ENCODE measurements at places on chromosomes 7 and 10.
A peak's percentile ranks its signal among the peaks of the same experiment; 100 is the strongest.

- no peak for DNase-seq
These were observed 54.6 kb downstream of the CSGALNACT2 start for GRCh38 chr10:43192884-43193283.

GRCh38 chr7:35571611-35572240 lies 123.2 kb downstream of the HERPUD2 start:
- no peak for DNase-seq

- DNase-seq = peak; percentile 38
These were observed 24.9 kb upstream of the PITRM1 start for GRCh38 chr10:3197348-3198003.

- DNase-seq = no peak
These were observed 234.7 kb downstream of the GFRA1 start for GRCh38 chr10:116038259-116038658.

GRCh38 chr10:119531067-119531466 lies 11.5 kb downstream of the RGS10 start:
- no peak for DNase-seq

DNA sequence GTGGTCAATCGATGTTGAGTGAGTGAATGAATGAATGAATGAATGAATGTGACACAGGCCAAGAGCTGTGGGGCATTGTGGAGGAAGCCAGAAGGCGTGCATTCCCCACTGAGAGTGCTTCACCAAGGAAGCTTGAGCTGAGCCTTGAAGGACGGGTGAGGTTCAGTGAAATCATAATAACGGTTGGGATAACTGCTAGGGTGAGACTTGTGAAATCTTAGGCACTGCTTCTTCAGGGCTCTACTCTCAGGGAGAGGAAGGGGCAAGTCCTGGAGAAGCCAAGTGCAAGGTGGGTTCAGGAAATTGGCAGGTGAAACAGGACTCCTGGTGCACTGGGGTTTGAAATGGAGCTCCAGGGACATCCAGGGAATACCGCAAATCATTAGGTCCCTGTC lies 23.7 kb upstream of the PRKAG2 start:
- no peak for DNase-seq

DNA sequence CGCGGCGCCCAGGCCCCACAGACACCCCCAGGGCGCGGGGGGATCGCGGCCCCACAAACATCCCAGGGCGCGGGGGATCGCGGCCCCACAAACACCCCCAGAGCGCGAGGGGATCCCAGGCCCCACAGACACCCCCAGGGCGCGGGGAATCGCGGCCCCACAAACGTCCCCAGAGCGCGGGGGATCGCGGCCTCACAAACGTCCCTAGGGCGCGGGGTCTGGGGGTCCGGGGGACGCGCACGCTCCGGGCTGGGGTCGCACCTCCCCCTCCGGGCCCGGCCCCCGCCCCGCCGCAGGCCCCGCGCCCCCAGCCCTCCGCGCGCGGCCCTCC lies 382 bp downstream of the DIP2C start:
- DNase-seq = no peak

- no peak for DNase-seq
These were observed 17.9 kb downstream of the DOCK4 start for GRCh38 chr7:112188257-112188656.

- peak; percentile 9 for DNase-seq
These were observed 16.3 kb downstream of the ANKRD22 start for GRCh38 chr10:88835096-88835909.

DNA sequence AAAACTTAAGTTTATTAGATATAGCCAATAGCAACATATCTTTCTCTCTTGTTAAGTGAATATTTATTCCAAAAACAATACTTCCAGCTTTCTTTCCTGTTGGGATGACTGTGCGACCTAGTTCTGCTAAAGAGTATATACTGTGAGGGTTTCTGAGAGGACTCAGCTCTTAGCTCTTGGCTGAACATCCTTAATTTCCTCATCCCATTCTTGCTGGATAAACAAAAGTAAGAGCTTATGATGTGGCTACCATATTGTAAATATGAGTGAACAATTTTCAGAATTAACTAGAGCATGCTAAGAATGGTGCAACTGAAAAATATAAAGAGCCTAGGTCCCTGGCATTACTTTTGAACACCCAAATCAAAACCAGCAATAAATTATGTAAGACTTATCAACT lies 279.5 kb upstream of the GNAI1 start:
- DNase-seq = no peak

Measured in GM19239 (cell line).